ENCODE measurements at places on chromosomes 1 and 21.

GRCh38 chr1:59750328-59751003 lies 64.3 kb upstream of the HOOK1 start:
- DNase-seq, result no peak

- DNase-seq, result no peak
Measured at GRCh38 chr1:235266325-235266724, 61.7 kb downstream of the ARID4B start.

DNA sequence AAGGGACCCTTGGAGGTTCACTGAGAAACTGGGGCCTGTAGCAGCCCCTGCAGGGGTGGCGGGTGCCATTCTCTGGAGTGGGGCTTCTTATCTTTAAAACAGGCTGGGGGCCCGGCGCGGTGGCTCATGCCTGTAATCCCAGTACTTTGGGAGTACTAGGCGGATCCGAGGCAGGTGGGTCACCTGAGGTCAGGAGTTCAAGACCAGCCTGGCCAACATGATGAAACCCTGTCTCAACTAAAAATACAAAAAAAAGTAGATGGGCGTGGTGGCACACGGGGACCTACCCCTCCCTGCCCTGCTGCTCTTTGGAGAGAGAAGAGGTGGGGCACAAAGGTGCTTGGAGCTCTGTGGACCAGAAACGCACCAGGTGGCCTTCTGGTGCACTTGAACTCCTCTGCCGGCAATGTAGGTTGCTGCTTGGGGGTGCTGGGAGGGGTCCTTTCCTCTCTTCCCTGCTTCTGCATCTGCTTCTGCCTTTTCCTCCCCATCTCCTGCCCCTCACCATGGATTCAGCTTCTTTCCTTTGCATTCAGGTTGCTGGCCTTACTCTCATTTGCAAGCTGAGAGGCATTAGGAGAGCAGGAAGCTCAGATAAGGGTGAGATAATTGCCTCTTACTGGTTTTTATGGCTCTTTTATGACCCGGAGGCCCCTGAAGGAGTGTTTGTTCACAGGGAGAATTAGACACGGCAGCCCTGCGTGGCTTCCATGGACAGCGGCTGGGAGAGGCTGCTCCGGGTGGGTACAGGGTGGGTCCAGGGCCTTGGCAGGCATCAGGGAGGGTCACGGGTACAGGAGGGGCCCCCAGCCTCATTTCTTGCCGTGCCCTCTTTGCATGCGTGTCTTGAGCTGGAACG lies 57.4 kb downstream of the ARHGEF10L start:
- DNase-seq, result no peak

GRCh38 chr1:243213045-243213787 lies 41.9 kb downstream of the CEP170 start:
- no peak for DNase-seq

DNA sequence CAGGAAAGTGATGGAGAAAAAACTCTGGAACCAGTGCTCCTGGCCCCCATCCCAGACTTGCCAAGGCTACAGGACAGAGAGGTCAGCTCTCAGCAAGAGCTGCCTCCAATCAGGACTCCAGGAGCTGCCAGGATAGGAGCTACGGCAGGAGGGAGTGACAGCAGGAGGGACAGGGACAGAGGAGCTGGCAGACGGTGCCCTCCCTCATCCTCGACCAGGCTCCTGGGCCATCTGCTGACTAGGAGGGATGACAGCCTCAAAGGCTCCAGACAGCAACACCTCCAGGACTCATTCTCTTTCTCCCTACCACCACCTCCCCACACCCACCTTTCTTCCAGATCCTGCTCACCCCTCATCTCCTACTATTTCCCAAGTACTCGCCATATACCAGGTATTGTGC lies 22.7 kb downstream of the DLGAP3 start:
- DNase-seq, result no peak

DNA sequence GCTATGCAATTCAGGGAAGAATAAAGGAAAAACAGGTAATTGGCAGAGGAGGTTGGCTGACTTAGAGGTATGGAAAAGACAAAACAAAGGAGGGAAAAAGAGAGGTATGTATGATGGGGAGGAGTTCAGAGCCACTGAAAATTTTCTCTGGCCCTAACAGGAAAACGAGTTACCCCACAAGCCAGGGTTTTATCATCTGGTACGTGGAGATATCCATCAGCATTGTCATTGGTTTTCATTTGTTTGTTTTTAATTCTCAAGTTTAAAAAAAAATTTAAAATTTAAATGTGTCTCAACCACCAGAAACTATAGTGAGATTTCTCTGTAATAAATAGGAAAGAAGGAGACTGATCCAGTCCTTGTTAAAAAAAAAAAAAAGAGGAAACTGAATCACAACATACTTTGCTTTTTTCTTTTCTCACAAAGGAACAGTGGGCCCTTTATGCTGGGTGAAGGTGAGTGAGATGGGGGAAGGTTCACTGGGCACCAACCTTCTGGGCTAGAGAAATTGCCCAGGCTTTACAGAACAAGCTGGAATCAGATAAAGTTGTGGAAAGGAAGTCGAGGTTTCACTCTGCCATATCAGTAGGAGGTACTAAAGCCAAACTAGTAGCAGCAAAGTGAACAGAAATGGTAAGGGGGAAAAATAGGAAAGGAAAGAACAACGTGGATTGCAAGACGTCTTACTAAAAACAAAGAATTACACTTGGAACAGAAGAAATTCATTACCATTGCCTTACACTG lies 2.7 kb downstream of the IFNAR2 start:
- no peak for DNase-seq

DNA sequence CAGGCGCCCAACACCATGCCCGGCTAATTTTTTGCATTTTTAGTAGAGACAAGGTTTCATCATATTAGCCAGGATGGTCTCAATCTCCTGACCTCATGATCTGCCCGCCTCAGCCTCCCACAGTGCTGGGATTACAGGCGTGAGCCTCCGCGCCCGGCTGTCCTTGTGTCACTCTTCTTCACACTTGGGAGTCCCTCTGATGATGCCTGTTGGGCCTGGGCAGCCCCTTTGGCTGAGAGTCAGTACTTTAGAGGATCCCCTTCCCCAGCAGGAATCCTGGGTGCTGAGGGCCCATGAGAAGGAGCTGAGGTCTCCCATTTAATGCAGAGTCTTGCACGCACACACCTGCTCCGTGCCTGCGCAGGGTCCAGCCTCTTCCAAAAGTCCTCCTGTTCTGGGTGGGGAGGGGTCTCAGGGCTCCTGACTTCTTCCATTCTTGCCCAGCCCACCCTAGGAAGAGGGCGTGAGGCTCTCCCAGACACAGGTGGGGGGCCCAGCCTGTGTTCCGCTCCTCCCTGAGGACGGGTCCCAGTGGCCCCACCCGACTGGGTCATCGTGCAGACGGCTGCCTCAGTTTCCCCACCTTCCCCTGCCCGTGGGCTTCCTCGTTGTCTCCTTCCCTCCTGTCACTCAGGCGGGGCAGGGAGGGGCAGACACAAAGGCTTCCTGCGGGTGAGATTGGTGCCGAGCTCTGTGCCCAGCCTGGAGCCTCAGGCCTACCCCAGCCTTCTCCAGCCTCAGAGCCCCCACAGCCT lies 3.9 kb downstream of the TTLL10 start:
- DNase-seq, result peak; percentile 11

- no peak for DNase-seq
Measured at GRCh38 chr21:26409735-26410134, 163.4 kb downstream of the CYYR1 start.

GRCh38 chr21:42236693-42237092 lies 17.8 kb downstream of the ABCG1 start:
- no peak for DNase-seq

DNA sequence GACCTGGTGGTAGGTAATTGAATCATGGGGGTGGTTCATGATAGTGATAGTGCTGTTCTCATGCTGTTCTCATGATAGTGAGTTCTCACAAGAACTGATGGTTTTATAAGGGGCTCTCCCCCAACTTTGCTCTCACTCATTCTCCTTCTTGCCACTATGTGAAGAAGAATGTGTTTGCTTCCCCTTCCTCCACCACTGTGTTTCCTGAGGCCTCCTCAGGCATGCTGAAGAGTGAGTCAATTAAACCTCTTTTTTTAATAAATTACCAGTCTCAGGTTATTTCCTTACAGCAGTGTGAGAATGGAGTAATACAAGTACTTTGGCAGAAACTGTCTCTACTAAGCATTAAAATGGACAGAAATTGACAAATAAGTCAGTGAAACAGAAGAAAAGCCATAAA lies 21.6 kb downstream of the RAB3GAP2 start:
- no peak for DNase-seq

DNA sequence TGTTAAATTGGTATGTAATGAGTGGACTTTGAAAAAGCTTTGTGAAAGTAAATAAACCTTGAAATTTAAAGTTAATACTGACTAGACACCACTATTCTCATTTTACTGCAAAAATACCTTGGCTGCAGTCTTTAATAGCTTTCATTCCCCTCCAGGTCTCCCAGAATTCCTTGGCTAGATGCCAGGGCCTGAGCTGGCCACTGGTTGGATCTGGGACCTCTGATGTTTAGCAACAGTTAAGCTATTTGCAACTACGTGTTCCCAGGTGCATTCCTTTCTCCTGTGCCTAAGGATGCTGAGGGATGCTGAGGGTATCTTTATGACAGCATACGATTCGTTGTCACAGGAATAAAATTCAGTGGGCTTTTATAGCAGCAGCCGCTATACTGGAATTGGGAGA lies 938.7 kb downstream of the TTLL7 start:
- peak; percentile 32 for DNase-seq

- no peak for DNase-seq
Measured at GRCh38 chr1:14549897-14550620, 48.4 kb upstream of the KAZN start.

DNA sequence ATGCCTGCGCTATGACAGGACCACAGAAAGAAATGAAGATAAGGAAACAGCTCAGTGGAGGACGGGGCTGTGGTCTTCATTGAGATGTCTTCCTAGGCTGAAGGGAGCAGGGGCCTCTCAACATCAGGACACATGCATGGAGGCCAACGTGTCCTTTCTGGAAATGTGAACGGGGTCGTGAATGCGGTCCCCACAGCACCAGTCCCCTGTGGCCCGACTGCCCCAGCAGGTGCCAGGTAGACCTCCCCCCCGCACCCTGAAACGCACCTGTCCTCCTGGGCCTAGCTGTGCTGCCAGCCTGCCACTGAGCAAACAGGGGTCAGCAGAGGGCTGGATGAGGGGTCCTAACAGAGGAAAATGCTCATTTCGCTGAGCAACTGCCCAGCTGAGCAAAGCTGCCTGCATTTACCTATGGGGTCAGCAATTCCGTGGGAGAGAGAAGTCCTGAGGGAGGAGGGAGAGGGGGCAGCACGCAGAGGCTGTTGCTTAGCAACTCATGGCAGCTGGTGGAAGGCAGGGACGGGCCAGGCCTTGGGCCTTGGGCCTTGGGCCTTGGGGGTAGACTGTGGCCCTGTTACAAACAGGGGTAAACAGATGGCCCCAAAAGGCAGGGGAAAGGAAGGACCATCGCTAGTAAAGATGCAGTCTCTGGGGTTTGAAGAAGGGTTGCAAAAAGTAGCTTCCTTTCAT lies 77.4 kb downstream of the NPHP4 start:
- DNase-seq, result no peak

GRCh38 chr1:109823543-109824348 lies 60.0 kb upstream of the EPS8L3 start:
- DNase-seq, result no peak

GRCh38 chr21:45019887-45020537 lies 54.4 kb upstream of the ADARB1 start:
- peak; percentile 23 for DNase-seq

DNA sequence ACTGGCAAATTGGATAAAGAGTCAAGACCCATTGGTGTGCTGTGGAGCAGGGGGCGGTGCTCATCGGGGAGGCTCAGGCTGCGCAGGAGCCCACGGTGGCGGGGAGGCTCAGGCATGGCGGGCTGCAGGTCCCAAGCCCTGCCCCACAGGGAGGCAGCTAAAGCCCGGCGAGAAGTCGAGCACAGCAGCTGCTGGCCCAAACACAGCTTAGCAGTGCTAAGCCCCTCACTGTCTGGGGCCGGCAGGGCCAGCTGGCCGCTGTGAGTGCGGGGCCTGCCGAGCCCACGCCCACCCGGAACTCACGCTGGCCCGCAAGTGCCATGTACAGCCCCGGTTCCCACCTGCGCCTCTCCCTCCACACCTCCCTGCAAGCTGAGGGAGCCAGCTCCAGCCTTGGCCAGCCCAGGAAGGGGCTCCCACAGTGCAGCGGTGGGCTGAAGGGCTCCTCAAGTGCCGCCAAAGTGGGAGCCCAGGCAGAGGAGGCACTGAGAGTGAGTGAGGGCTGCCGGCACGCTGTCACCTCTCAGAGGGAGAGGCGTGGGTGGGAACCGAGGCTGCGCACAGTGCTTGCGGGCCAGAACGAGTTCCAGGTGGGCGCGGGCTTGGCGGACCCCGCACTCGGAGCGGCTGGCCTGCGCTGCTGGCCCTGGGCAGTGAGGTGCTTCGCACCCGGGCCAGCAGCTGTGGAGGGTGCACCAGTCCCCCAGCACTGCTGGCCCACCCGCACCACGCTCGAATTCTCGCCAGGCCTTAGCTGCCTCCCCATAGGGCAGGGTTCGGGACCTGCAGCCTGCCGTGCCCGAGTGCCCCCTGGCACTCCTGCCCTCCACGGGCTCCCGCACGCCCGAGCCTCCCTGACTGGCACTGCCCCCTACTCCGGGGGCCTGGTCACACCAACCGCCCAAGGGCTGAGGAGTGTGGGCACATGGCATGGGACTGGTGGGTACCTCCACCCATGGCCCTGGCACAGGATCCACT lies 263.4 kb downstream of the GPR52 start:
- no peak for DNase-seq

DNA sequence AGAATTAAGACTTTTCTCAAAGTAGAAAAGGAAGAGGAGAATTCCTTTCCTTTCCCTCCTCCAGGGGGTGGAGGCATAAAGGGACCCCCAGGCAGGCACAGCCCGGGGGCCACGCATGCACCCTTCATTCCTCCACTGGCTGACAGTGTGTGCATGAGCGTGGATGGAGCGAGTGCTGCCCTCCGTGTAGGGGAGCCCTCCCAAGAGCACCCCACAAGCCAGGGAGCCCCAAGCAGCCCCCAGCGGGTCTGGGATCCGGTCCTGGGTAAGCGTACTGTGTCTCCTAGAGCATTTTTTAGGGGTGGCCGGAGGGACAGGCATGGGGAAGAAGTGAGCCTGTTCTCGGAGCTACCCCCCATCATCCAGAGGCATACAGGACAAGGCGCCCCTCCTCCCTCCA lies 120.5 kb downstream of the SIK1 start:
- DNase-seq, result no peak

DNA sequence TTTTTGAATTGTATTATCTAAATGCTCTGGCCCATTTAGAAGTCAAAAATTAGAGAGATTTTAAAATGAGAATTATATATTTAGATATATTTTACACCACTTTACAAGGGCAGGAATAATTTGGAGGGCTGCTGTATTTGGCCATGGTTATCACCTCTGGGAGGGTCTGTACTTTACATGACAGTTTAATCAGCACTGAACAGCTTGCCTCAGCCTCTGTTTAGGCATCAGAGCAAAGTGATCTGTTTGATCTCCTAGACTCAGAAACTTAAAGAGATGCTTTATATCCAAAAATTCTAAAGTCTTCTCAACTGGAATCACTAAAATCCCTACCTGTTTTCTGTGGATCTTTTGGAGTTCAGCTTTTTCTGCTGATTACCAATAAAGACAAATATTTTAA lies 5.4 kb upstream of the SPTA1 start:
- no peak for DNase-seq

GRCh38 chr1:230068952-230069684 lies 2.1 kb downstream of the GALNT2 start:
- DNase-seq, result no peak

GRCh38 chr1:9990944-9991343 lies 6.1 kb upstream of the RBP7 start:
- DNase-seq, result no peak

GRCh38 chr1:58854576-58854975 lies 70.7 kb upstream of the JUN start:
- no peak for DNase-seq
